Lower lobe of right lung (tissue), 2 donors: ENCODE measurements at places on chromosomes 1 and 21. TPM values are rescaled to one million over a fixed set of nuclear protein-coding genes. Genes with fewer than 3 reads are reported as not detected.

CASZ1 gene
- total RNA-seq: 47.5 TPM

CASQ2 gene
- total RNA-seq: 3.3 TPM

CELA2A gene
- not detected for total RNA-seq

PRMT6 gene
- 11.4 TPM for total RNA-seq

OR10Z1 gene
- not detected for total RNA-seq

LCE2C gene
- not detected for total RNA-seq

ATP6V1G3 gene
- not detected for total RNA-seq

SELE gene
- 0.38 TPM for total RNA-seq

CSF3R gene
- total RNA-seq: 214 TPM

PLA2G5 gene
- 7.4 TPM for total RNA-seq

TMEM200B gene
- 4.3 TPM for total RNA-seq

TNFSF4 gene
- 1.5 TPM for total RNA-seq

RAB42 gene
- total RNA-seq: 7.0 TPM

ATP1A2 gene
- total RNA-seq: 4.5 TPM

DNA sequence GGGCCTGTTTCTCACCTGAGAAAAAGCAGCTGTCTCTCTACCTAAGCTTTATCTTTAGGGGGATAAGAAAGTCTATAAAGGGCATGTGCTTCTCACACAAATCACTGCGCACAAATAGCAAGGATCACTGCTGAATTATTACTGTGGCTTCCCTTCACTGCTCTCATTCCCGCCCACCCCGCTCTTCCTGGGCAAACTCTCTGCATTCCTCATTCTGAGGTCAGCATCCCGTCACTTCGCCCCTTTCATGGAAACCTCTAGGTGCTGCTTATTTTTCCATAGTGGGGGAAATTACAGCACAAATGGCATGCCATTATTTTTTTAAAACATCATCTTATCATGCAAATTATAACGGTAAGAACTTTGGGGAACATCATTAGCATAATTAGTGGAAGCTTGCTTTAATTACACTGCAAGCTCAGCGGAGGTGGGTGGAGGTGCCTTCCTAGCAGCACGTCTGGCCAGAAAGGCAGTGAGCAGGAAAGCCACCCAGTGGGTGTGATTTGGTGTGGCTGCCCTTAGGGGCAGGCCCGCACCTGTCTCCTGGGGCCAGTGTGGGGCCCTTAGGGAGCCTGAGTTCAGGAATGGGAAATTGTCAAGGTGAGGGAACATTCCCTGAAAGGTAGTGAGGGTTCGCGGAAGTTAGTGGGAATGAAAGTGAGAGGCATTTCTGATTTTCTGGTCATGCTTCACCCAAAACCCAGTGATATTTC, 105.9 kb downstream of the LAMC2 start:
- no peak for DNase-seq

- DNase-seq: no peak
Observed at GRCh38 chr1:107870696-107871095, 94.3 kb downstream of the VAV3 start.

DNA sequence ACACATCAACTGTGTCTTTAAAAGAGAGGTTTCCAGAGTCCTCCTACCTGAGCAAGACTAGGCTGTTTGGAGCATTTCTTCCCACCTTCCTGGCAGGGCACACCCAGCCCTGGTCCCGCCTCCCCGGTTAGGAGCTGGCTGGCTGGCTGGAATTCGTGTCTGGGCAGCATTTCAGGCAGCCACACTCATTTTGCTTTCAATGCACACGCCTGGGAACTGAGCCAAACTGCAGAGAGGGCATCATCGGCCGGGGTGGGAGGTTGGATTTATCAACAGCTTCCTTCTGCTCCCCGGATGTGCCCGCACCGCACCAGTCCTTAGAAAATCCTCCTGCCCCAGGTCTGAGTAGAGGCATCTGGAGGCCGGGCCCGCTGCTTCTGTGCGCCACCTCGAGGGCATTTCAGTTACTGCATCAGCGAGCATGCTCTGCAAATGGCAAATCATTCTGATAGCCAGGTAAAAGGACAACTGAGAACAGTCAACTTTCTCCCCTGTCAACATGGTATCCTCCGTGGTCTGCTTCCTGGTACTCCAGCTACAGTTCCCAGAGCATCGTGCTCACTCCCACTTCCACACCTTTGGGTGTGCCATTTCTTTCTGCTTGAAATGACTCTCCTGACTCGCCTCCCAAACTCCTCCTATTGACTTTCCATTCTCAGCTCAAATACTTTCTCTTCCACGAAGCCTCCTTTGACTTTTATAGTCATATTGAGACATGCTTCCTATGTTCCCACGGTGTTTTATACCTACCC, 20.6 kb downstream of the TCEA3 start:
- peak; percentile 89 for DNase-seq

- DNase-seq: peak; percentile 58
Observed at GRCh38 chr1:10835822-10836421, 39.5 kb upstream of the CASZ1 start.

DNA sequence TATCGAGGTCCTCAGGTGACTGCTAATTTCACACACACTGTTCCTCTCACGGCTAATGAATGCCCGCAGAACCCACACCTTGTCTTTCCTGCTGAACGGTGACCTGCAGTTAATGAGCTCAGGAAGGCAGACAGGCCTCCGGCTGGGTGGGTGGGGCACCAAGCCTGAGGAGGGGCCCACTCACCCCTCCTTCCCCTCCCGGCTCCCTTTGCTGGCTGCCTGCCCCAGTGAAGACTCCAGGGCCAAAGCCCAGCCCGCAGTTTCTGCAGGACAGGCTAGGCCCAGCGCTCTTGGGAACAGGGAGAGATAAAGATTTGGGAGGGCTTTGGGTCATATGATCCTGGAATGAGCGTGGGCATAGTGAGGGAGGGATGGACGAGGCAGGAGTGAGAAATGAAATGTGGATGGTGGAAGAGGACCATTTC, 26.4 kb downstream of the FOXO6 start:
- peak; percentile 76 for DNase-seq

DNA sequence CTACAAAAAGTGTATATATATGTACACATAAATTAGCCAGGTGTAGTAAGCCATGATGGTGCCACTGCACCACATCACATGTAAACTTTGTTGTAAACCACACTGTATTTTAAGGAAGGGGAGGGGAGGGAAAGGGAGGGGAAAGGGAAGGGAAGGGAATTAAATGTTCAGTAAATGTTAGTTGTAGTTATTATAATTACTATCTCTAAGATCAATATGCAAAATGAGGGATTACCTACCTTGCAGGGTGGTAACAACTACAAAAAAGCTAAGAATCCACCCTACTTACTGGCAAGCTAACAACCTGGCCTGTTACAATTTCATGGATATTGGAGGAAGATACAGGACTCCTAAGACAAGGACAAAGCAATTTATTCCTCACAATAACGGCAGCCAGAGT, 17.7 kb downstream of the FAF1 start:
- DNase-seq: no peak

GRCh38 chr21:26320596-26320995, 150.0 kb upstream of the APP start:
- DNase-seq: no peak

DNA sequence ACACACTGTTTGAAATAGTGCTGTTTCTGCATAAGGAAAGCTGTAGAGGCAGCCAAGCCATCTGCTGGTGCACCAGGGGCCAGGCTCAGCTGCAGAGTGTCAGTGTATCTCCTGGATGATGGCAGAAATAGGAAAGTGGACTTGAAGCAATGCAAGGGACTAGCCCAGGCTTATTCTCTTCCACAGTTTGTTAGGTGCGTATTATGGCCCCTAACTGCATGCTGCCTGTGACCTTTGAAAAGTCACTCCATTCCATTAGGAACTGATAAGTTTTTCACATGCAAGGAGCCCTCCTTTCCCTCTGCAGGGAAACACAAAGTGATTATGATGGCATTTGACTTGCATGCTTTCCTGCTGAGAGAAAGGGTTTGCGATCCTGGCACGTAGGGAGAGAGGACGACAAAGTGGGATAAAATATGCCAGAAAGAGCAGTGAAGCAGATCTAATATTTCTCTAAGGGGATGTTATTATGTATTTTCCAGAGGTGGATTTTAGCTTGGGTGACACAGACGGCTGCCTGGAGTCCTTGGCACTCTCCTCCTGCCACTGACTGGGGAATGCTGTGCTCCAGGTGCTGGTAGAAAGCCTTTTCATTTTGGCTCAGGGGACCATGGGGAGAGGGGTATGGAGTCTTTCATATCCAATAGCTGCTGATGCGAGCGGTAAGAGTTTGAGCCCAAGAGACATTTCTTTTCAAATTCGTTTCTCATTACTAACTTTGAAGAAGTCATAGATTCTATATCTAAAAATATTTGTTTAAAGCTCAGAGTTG, 402.1 kb upstream of the B3GALT2 start:
- DNase-seq: no peak

- DNase-seq: no peak
Observed at GRCh38 chr1:51516649-51517158, 2.4 kb downstream of the EPS15 start.

DNA sequence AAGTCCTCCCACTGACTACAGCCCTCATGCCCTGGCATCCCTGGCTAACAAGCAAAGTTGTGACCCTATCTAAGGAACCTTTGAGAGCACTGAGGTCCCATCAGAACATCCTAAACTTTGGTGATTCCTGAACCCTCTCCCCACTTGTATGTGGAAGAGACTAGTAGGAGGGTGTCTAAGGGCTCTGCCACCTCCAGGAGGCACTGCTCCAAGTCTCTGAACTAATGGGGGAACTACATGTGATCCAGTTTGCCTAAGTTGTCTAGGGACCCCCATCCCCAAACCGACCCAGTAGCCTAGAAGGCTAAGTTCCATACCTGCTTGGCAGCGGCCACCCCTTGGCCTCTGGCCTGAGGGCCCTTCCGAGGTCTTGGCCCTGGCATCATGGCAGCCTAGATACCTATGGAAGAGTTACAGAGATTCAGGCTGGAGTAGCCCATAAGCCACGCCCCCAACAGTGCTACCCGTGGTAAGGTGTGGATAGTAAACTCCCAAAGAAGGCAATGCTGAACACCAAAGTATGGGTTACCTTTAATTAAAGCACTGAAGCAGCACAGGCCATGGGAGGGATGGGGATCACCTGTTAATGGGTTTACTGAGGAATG, 1.7 kb downstream of the CC2D1B start:
- no peak for DNase-seq

- DNase-seq: no peak
Observed at GRCh38 chr1:1625824-1626206, 6.2 kb upstream of the MMP23B start.

DNA sequence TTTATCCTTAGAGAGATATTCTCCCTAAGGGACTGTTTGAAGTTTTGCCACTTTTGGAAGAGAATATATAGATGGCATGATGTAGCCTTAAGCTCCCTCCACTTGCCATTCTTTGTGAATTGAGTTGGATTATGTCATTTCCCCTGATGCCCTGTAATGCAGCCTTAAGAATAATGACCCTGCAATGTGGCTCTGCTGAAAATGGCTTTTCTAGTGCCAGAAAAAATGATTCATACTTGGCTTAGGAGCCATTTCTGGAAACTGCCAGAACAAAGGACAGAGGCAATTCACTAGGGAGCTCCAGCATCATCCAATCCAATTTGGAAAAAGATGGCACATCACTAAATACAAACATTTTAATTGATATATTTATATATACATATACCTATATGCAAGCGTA, 265.3 kb downstream of the SPATA17 start:
- DNase-seq: no peak

DNA sequence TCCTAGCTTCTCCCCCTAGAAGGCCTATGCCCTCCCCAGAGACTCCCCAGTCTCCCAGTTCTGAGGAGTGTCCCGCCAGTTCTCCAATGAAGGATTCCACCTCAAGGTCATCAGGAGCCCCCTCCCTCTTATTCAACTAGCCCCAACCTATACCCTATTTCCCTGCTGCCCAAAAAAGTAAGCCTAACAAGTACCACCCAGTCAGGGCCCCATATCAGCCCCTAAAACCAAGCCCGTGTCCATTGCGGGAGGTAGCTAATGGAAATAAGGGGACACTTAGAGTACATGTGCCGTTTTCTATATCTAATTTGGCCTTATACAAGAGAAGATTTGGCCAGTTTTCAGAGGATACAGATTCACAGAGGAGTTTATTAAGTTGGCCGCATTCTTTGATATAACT, 416.2 kb downstream of the MATN1 start:
- no peak for DNase-seq

- DNase-seq: no peak
Observed at GRCh38 chr1:12284486-12284885, 54.7 kb downstream of the VPS13D start.

GRCh38 chr1:151476083-151476482, 16.8 kb upstream of the POGZ start:
- DNase-seq: no peak

GRCh38 chr1:11847667-11848372, at the start of gene NPPA:
Gene NPPA (minus strand): TSS chr1:11847783. CDS start chr1:11847684, 99 bp downstream.
- DNase-seq: no peak

DNA sequence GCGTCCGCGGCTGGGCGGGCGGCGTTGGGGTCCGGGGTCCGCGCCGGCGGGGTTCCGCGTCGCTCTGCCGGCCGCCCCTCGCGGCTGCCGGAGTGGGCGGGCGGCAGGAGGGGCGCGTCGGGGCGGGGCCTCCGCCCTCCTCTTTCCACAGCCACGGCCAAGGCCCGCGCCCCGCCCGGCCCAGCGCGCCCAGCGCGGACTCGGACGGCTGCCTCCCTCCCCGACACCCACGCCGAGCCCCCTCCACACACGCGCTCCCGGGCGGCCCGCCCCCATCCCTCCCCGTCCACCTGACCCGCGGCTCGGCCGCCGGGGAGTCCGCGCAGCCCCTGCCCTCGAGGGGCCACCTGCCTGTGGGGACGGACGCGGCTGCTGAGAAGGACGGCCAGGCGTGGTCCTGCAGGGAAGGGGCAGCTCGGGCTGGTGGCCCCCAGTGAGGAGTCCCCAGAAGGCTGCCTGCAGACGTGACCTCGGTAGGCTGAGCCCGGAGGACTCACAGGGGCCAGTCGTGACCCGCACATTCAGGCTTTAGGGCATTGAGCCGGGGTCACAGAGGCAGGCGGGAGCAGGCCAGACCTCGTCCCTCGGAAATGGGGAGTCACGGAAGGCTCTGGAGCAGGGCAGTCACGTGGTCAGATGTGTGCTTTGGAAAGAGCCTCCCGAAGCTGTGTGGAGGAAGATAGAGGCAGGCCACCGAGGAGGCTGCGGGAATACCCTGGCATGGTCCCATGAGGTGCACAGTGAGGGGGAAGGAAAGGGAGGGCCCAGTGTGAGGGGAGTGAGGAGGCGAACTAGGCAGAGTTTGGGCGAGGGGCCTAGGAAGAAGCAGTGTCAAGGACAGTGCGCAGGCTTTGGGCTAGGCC, at the start of gene COL8A2:
TSS of gene COL8A2 (minus strand) at position 94 of the 863 bp plus-strand sequence. CDS start 24,980 bp downstream, outside the sequence.
- DNase-seq: peak; percentile 65

GRCh38 chr1:158181577-158181922, 855 bp downstream of the CD1D start:
- DNase-seq: no peak

DNA sequence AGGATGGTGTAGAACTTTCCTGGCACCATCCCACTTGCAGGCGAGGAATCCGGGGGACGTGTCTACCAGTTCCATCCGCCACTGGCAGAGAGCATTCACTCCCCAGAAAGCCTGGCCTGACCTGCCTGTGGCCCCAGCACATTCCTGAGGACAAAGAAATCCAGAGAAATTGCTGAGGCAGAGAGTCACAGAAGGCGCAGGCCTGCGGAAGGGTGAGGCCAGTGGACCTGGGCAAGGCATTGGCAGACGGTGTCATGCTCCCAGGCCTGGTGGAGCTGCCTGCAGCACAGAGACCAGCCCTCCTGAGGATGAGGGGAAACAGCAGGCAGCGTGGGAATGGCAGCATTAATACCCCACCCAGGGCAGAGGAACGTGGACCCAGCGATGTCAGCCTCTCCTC, 81.2 kb upstream of the F3 start:
- DNase-seq: no peak
